ENCODE measurements at places on chromosomes 3 and 15.

DNA sequence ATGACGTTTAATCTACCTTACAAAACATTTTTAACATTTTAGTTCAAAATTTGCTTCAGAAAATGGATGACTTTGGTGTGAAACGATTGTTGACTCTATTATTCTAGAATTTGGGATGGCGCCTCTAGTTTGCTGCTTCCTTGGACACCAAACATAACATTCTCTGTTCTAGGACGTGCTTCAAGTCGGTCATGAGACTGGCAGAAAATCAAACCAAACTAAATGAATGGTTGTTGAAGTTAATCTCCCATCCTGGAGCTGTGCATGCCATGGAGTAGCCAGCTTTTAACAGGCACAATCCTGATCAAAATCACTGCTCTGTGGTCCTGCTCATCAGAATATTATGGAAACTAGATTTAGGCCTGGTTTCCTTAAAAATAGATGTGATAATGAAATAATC is 9.6 kb upstream of the LRRFIP2 start:
- no peak for DNase-seq

DNA sequence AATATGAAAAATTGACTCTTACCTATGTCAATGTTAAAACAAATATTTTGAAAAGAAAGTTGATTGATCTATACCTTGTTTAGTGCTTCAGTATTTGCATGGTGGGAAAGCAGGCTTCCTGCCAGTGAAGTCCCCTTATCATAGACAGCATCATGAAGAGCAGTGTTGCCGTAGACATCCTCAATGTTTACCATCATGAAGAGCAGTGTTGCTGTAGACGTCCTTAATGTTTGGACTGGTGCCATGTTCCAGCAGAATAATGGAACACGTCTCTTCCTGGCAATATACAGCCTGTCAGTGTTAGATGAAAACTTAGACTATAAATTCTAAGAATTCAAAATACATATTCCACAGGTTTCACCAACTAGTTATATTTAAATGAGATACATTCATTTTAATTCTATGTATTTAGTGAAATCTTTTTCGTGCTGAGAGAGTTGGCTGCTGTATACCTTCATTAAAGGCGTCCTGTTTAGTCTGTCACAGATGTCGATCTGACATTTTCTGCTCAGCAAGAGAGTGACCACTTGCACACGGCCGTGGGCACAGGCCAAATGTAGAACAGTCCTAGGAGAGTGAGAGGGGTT is 116.8 kb downstream of the LMLN start:
- DNase-seq: no peak

DNA sequence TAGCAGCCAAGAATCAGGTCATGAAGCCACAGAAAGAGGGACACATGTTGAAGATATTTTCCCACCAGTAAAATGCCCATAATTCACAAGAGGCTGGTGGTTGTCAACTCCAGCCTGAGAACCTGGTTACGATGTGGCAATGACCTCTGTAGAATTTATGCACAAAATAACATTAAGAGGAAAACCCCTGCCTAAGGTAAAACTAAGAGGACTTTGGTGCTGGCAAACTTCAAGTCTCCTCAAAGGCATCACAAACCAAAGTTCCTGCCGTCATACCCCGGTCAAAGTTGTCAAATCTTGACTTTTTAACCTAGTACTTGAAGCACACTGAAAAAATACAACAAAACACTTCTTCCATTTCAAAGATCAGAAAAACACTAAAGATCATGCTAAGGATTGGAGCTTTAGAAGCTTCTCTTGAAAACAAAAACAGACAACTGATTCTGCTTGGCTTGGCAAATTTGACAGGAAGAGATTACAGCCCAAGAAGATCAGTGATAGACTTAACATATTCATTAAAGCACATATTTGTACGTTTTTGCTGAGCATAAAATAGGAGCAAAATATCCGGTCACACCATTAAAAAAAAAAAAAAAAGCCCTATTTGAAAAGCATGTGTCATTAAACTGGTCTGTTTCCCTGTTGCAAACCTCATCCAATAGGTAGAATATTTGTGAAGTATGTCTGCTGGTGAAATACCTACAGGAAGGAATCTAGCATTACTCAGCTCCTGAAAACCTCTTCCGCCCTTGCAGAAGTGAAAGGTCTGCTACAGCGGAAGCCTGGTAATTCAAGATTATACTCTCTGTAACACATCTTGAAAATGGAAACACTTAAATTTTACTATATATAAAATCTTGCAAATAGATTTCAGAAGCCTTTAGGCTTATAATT is 22.8 kb downstream of the EIF4E3 start:
- DNase-seq: no peak

DNA sequence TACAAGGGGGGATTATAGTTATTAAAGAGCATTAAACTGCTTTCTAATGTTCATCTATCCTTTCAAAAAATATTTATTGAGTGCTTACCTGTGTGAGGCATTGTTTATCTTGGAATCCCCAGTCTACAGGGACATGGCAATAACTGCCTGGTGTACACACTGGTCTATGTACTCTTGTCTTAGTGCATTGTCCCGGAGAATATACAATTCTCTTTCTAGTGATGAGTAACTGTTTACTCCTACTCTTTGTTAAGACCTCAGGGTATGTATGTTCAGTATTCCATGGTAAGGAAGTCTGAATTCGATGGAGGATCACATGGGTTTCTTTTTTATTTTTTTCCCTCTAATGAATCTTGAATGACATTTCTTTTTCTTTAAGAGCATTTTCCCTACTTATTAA is 772.4 kb upstream of the NR2F2 start:
- DNase-seq: no peak

DNA sequence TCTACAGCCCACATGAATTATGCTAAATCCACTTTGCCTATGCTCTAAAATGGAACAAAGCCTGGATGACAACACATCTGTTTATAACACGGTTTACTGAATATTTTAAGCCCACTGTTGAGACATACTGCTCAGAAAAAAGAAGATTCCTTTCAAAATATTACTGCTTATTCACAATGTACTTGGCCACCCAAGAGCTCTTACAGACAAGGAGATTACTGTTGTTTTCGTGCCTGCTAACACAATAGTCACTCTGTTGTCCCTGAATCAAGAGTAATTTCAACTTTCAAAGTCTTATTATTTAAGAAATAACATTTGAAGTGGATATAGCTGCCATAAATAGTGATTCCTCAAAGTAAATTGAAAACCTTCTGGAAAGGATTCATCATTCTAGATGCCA is 70.9 kb downstream of the ANKRD28 start:
- no peak for DNase-seq

DNA sequence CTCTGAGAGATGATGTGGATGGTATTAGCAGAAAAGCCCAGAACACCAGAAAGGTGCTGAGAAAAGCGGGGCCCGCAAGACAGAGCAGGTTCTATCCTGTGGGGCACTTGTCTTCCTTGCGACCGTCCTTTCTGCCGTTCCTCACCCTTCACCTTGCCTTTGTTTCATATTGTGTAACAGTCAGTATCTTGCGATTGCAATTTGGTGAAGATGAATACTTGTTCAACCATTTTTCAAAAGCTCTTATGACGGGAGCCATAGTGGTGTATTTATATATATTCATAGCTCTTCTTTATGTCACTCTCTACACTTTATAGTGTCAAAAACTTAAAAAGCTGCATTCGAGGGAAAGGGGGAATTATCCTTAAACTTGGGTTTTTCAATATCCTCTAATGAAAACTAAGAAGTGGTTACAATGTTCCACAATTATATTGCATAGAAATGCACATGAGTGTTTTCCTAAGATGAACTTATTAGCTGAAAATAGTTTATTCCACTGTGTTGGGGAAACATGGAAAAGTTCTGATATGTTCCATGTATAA is 797 bp downstream of the MAP3K13 start:
- DNase-seq: no peak

DNA sequence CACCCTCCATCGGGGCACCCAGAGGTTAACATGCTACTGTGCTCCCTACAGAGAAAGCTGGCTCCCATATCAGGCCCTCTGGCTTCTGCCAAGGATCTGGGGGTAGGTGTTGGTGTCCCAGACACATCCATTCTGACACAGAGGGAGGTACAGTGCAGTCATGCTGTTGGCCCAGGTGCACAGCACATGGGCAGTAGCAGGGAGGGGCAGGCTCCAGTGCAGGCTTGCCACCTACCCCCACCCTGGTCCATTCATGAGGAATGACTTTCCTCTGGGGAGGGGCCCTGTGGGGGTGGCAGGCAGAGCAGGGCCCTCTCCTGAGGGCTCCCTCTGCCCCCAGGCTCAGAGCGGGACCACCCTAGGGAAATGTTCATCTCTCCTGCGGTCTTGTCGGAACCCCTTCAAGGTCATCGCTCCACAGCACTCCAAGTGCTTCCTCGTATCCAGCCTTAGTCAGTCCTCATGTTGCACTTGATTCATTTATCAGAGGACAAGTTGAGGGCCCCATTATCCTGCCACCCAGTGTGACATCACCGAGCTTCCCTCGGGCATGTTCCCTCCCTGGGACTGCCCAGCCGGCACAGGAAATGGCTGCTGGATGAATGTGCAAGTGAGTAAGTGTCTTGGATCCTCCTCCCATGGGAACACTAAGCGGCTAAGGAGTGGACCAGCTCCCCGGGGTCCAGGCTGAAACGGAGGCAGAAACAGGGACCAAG is 10.0 kb downstream of the DUSP7 start:
- DNase-seq: no peak

DNA sequence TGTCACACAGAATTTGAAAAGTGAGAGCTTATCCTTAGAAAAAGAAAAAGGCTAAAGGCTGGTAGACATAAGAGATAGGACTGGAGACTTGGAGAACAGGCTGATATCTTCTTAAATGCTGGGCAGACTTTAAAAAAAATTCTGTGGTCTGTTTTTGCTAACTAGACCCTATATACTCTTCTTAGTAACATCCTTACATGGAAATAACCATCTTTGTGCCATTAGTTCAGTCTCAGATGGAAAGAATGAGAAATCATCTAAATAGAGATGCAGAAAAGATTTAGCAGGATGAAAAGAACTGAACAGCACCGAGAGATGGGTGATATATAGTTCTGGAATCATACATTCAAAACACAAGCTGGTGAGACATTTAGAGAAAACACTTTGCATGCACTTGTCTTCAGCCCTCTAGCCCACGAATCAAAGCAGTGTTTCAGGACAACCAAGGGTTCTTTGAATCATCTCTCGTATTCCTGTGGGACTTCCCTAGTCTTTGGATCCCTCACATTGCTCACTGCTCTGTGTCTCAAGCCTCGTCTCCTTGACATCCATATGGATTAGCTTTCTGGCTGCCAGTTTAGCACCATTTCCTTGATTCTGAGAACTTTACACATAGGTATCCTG is 93.0 kb upstream of the LYSMD4 start:
- DNase-seq: no peak

- no peak for DNase-seq
These were observed 26.7 kb downstream of the SLC2A2 start for GRCh38 chr3:170999737-171000242.

GRCh38 chr3:6521369-6522113 is 339.4 kb upstream of the GRM7 start:
- DNase-seq: no peak

GRCh38 chr3:40009991-40010390 is 200.6 kb downstream of the MYRIP start:
- DNase-seq: no peak

DNA sequence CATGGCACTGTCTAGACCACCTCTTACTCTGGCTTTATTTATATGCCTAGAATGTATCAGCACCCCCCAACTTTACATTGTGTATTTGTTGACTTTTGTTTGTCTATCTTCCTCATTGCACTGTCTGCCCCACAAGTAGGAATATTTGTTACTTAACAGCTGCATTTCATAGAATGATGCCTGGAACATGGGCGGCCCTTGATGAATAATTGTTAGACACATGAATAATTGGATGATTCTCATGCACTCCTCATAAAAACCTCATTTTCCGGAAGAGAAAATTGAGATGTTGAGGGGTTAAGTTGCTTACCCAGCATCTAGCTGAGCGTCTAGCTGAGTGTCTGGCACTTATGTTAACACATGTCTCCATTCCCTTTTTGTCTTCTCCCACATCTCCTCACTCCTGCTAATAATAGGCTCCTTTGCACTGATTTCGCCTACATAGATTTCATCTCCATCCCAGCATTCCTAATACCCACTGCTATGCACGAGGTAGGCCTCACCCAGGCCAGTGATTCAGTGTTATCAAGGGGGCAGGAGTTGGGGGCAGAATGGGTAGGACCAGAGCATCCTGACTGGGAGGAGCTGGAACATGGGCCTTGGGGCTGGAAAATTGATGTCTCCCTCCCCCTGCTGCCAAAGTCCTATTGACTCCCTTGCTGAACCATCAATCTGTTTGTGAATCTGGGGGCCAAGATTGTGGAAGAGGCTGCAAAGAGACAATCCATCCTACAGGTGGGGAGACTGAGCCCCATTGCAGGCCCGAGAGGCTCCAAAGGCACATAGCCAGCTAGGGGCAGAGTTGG is 7.8 kb upstream of the WNT7A start:
- no peak for DNase-seq

GRCh38 chr3:139235192-139235591 is 108.6 kb upstream of the MRPS22 start:
- DNase-seq: no peak

DNA sequence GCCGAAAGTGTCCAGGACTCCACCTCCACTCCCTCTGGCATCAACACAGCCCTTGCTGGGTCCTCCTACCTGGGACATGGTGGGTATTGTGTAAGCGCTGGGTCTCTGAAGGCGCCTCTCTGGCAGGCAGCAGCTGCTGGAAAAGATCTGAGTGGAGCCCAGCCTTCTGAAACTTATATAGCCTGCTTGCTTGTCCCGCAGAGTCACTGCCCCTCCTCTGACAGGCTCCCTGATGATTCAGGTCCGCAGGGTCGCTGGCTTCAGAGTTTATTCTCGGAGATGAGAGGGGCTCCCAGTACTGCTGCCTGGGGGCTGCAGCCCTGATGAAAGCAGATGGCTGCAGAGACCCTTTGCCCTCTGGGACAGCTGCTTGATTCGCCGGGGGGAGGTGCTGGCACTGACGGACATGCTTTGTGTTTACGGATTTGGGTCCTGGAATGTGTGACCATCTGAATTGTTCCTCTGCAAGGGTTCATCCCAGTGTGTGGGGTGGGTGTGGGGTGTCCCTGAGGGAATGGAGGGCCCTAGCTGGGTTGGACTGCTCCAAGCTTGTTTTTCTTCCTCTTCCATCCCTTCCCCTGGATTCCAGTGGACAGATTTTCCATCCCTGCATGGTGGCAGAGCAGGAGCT is at the start of gene MUSTN1:
TSS of gene MUSTN1 (minus strand) at position 149 of the 631 bp plus-strand sequence. CDS start at position 78, 71 bp downstream.
- DNase-seq: no peak

Measured in MM.1S (cell line).